ENCODE measurements at places on chromosomes 12 and 14.

GRCh38 chr14:60736494-60736893 lies 1.9 kb downstream of the MNAT1 start:
- no peak for DNase-seq

DNA sequence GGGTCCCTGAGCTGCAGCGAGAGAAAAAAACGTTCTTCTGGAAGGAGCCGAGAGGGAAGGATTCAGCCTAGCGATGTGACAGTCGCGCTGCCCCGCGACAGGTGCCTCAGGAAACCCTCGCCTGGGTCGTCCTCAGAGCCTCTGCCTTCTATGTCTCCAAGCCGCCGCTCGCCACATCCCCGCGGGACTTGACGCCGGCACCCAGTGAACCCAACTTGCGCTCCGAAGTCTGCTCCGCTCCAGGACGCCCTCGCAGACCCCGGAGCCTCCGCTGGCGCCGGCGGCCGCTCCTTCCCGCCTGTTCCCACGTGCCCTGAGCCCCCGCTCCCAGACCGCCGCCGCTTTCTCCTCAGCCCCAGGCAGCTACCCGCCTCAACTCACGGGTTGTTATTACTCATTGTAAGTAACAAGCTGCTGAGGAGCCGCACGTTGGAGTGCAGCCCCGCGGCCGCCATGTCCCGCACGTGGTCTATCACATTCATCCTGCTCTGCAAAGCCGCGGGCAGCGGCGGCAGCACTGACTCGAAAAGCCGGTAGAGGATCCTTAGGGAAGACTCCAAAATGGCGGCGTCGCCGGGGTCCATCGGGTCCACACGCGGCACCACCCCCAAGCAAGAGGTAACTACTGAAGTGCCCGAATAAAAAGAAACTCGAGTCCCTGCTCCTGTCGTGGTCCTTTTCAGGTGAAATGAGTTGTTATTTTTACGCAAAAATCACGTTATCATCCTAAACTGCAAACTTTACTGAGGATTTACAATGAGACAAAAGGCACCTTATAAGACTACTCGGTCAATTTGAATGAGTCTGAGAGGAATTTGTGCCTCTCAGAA lies at the start of gene ANAPC7:
Gene ANAPC7 (minus strand): TSS at position 563 of the 830 bp plus-strand sequence. CDS start 81 bp downstream, at position 482.
- DNase-seq: peak; percentile 91

GRCh38 chr12:84702001-84702400 lies 210.6 kb downstream of the SLC6A15 start:
- DNase-seq: no peak

DNA sequence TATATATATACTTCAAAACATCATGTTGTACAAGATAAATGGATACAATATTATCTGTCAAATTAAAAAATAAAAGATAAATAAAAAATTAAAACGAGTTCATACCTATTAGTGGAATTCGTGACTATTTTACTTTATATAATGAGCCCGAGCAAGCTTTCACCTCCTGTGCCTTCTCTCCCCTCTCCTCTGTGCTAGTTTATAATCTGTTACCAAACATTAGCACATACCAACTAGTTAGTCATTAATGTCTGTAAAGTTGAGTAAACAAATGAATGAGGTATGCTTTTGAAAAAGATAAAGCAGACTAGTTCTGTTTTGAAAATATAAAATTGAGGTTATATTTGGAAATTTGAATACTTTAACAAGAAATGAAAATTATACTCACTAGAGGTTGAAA lies 84.0 kb downstream of the LRRC9 start:
- DNase-seq: no peak

DNA sequence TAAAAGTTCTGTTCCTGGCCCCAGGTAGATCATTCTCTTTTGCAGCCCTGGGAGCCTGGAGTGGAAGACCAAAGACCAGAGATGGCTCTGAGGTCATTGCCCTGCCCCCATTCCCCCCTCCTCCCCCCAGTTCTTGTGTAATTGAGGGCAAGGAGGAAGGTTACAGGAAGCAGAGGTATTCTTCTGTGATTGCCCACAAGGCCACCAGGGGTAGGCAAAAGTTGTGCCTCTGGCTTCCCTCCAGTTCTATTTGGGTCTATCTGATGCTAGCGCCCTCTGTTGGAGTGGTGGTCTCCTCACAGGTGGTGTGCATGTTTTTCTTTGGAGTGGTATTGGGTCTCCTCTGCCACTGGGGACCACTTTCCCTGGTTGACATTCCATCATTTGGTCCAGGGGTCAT lies 41.2 kb upstream of the CRY1 start:
- DNase-seq: no peak

DNA sequence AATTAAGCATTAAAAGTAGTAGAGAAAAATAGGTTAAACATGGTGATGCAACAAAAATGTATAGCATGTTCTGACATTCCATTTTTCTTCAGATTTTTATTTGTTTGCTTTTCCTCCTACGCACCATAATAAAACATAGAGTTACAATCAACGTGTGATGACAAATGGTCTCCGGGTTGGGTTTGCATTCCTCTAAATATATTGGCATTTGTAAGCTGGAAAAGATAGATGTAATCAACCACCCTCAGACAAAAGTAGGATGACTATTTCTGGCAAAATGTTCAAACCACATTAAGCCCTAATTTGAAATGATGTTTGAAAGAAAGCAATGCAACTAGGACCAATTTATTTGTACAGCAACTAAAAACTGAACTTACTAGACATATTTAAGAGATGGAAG lies 58.4 kb downstream of the SLC25A21 start:
- DNase-seq: no peak

DNA sequence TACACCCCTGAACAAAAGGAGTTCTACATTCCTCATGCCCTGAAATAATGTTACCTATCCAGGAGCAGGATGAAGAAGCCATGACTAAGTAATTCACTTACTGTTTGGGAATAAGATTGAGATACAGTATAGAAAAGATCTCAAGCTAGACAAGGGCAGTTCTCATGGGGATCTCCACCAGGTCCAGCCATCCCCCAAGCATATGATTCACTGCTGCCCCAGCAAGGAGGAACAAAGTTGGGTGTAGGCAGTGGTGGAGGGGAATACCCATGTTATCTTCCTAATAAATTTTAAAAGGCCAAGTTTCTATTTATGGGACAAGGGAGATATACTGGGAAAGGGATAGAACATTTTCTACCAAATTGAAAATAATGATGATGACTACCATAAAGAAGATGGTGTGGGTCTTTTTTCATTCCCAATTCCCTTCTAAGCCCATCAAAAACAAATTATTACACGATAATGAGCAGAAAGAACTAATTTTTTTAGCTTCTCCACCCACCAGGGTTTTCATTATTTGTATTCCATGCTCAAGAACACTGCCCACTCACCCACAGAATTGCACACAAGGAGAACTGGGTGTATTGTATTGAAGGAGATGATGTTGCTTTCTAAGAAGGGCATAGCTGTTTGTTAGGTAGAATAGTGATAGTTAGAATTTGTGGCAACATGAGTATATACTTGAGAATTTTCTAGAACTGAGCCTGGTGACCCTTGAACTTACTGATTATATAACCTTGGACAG lies 204.6 kb downstream of the BTG1 start:
- DNase-seq: no peak

- no peak for DNase-seq
Observed at GRCh38 chr14:33499687-33500086, 451.2 kb downstream of the EGLN3 start.

DNA sequence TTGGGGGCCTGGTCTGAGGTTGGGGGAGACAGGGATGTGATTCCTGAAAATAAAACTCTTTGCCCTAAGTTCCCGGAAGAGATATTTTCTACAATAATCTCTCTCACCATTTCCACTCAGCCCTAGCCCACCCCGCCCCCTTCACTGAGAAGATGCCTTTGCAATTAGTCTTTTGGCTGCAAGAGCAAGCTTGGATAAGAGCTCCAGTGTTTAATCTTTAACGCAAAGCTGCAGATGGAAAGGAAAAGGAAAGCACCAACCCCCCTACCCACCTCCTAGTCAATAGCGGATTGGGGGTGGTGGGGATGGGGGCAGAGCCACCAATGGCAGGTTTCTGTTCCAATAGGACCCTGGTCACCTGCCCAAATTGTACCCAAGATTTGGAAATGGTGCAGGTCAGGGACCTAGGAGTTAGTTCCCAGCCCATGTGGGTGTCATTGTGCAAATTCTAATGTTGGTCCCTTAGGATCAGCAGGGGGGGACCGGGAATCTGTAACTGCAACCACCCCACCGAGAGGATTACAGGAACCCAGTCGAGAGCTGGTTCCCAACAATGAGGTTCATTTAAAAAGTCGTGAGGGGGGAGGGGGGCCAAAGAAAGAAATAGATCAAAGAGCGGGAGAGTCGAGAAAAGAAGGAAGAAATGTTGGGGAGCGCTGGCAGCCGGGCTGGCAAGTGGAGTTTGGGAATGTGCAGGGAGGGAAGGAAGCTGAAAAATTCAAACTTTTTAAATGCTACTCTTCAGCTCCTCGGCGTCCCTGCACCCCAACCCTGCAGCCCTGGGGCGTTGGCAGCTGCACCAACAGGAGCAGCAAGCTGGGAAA lies 1.6 kb downstream of the ZFP36L1 start:
- DNase-seq: no peak

- no peak for DNase-seq
Observed at GRCh38 chr12:77584860-77585259, 245.8 kb upstream of the NAV3 start.

DNA sequence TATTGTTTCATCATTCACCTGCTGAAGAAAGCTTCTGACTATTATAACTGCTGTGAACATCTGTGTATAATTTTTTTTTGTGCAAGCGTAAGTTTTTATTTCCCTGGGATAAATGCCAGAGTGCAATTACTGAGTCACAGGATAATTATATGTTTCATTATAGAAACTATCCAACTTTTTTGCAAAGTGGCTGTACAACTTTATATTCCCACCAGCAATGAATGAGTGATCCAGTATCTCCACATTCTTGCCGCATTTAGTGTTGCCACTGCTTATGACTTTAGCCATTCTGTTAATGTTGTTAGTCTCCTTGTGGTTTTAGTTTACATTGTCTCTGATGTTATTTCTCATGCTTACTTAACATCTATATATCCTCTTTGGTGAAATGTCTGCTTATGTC lies 88.1 kb upstream of the CCDC175 start:
- DNase-seq: no peak

DNA sequence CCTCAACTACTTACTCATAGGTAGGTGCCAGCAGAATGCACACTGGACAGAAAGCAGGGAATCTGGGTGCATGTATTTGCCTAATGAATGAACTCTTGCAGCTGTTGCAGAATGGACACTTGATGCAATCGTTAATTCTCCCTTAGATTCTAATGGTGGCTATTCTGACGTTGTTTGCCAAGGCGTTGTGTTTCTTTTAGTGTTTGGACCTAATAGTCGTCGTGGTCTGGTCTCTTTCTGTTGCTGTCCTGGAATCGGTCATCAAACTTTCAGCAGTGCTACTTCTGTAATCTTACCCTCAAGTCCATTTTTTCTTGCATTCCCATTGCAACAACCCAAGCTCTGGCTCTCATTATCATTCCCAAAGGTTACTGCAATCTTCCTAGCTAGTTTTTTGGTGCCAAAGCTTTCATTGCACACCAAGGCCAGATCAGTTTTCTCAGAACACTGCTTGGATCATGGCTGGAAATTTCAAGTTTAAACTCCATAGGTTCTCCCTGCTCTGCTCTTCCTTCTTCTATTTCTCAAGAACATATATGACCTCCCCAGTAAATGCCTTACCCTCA lies 31.3 kb downstream of the BMP4 start:
- DNase-seq: no peak

GRCh38 chr14:103105580-103106150 lies 11.1 kb downstream of the EXOC3L4 start:
- no peak for DNase-seq

GRCh38 chr14:103713304-103714062 lies 1.8 kb downstream of the XRCC3 start:
- DNase-seq: no peak

GRCh38 chr12:4412465-4412864 lies 33.0 kb upstream of the FGF23 start:
- DNase-seq: no peak

DNA sequence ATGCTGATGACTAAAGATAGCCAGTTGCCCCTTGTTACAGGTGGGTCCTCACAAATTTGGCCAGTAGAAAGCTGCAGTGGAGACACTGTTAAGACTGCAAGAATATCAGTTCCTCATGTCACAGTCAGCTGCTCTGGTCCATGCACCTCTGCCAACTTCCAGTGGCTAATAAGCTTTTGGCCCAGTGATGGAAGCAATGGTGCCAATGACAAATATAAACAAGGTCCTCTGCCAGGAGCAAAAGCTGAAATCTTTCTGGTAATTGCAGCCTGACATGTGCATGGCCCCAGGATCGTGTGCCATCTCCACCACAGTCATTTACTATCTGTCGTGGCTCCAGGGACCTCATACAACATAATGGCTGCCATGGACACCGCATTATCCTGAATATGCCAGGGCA lies 85.4 kb upstream of the TMEM260 start:
- no peak for DNase-seq
